ENCODE measurements at places on chromosomes 7 and 10. TPM values are rescaled to one million over a fixed set of nuclear protein-coding genes. Genes with fewer than 3 reads are reported as not detected.

GRCh38 chr7:118696879-118697278 lies 472.4 kb downstream of the ANKRD7 start:
- DNase-seq: no peak

- DNase-seq: no peak
These were observed 40.9 kb upstream of the ST7 start for GRCh38 chr7:116912269-116912909.

DNA sequence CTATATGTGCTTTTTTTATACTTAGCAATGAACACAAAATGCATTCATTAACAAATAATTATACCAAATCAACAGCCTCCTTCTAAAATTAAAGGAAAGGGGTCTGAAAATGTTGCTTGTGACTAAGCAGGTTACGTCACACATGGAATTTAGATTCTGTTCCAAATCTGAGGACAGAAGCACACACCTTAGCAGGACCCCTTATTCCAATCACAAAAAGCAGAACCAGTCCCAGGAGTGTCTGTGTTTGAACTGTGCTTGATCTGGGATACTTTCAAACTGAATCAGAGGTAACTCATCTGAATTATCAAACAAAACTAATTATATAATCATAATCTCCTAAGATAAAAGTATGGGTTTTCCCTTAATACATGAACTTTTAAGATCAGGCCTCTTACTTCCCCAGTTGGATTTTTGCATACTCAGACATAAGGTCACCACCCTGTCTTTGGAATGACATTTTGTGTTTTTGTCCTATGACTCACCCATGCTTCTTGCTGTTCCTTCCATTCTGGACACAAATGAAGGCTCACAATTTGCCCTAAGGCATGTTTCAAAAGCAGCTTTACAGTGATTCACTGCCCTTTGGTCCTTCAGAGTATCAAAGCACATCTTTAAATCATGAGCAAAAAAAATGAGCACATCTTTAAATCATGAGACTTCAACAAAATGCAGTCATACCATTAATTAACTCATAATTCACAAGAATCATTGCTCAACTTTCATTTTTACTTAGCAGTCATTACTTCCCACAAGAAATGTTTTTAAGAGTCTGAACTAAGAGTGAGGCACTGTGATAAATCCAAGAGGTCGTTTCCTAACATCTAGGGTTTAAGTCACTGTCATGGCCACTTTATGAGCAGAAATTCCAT lies 35.5 kb downstream of the SEMA3C start:
- DNase-seq: no peak

DNA sequence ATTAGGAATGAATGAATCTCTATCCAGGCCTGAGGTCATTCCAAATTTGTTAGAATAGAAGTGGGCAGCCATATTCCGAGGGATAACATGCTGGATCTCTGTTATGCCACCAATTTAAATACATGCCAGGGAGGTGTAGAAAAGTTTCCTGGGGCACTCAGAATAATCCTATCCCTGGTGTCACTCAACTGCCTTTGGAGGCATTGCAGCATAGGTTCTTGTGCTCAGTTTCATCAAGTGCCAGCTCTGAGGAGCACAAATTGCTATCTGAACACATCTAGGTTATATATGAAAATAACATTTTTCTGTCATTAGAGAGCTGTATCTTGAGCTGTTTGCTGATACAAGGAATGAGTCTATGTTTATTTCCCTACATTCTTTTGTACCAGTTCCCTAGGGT lies 197.3 kb downstream of the CSTF2T start:
- DNase-seq: no peak

DNA sequence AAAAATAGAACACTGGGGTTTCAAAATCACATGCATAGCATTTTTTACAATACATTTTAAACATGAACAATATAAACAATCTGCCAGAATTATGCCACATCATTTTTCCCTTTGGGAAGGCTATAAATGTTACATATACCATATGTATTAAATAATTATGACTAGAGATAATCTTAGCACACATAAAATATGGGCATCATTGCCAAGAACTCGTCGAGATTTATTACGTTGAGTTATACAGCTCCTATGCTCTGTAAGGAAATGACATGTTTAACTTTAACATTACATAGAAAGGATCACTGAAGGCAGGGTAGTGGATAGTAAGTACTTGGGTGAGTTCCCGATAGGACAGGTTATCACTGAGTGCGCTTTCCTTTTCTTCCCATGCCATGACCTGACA lies 267.8 kb downstream of the PARD3 start:
- DNase-seq: no peak

DNA sequence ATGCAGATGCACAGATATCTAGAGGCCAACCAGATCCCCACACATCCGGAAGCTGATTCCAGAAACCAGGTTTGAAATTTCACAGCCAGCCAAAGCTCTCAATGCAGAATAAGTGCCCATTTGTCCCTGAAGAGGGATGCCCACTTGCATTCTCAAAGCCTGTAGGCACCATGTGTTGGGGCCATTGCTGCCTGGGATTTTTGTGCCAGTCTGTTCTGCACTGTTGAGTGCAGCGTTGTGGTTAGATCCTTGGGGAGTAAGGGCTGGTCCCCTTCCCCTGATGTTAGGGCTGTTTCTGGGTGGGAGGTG lies 62.4 kb downstream of the EEPD1 start:
- DNase-seq: no peak

GRCh38 chr7:33842150-33842549 lies 63.2 kb upstream of the BMPER start:
- no peak for DNase-seq

- no peak for DNase-seq
These were observed 13.9 kb downstream of the BUD31 start for GRCh38 chr7:99422625-99423024.

DNA sequence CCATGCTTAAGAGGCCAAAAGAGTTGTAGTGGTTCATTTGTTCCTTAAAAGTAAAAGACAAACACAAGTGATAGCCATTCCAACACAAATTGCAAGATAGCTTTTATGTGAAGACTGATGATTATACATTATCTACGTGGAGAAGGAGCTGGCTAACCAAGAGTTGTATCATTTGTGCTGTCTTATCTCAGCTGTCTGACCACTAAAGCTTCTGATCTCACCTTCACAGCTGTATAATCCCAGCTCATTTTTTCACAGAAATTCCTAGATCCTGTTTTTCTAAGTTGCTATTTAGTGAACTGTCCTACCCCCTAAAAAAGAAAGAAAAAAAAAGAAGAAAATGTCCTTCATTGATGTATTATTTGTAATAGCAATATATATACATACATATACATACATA lies 9.8 kb downstream of the USP6NL start:
- no peak for DNase-seq

GRCh38 chr10:49497358-49497757 lies 41.6 kb downstream of the ERCC6 start:
- DNase-seq: no peak

- no peak for DNase-seq
These were observed 526.2 kb upstream of the ADARB2 start for GRCh38 chr10:2263561-2263960.

GRCh38 chr10:14151571-14151970 lies 179.2 kb downstream of the FRMD4A start:
- no peak for DNase-seq

DNA sequence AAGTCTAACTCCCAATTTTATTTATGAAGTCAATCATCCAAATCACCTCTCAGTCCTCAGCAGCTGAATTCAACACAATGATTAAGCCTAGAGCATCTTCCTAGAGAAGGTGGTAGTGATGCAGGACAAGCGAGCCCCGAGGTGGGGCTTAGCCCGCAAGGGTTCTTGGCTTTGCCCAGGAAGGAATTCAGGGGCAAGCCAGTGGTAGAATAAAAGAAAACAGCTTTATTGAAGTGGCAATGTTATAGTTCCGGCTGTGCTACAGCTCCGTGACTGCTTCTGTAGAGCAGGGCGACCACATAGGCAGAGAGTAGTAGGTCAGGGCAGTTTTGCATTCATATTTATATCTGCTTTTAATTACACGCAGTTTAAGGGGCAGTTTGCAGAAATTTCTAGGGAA lies 18.1 kb downstream of the IL2RA start:
- DNase-seq: no peak

DNA sequence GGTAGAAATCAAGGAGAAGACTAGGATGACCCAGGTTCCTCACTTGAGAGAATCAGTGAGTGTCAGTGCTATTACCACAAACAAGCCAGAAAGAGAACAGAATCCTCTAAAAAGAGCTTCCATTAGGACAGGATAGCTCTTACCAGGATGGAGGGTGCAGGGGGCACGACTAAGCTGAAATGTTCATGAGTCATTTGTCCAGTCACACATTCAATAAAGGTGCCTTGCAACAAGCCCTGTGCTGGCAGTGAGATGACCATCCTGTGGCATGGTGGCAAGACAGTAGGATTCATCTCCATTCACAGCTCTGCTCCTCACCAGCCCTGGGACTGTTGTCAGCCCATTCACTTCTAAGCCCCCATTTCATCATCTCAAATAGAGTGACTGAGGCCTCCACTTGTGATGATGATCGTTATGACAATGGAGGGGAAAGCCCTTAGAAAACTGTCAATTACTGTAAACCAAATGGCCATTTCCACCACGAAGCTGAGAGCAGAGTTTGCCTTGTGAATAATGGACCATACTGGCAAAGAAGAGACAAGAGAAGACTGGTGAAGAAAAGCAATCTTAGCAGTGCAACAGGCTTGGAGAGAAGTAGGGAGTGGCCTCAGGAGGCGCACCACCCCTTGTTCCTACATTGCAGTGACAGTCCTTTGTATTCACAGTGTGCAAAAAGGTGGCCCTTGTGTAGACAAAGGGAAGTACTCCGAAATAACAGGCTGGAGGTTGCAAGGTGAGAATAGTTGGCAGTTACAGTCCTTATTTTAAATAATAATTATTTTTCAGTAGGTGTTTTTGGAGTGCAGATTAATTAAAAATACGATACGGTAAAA lies 9.0 kb upstream of the WIPF3 start:
- peak; percentile 24 for DNase-seq

Gene DPYSL4
- total RNA-seq: 1.3 TPM

Gene FGFR2
- total RNA-seq: 64.3 TPM

Gene WIPF3
- total RNA-seq: 1.2 TPM

Gene SUFU
- 9.5 TPM for total RNA-seq

Gene PPP1R3C
- 23.3 TPM for total RNA-seq

Measured in mucosa of descending colon (tissue), 3 donors.